ENCODE measurements at places on chromosomes 13 and 19.
A peak's percentile ranks its signal among the peaks of the same experiment; 100 is the strongest.

DNA sequence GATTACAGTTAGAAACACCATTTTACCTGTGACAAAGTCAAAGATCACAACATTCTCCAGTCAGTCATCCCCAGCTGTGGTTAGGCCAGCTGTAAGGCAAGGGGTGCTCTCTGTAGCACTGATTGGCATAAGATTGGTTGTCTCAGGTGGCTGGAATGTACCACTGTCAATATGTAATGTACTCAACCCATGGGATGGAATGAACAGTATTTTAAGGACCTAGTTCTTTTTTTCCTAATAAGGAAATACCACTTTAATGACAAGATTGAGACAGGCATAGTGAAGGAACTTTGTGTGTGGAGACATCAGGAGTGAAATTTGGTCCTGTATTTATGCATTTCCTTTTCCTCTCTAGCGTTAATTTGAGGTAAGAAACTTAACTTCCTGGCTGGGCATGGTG lies 310.7 kb downstream of the ITGBL1 start:
- DNase-seq = no peak

DNA sequence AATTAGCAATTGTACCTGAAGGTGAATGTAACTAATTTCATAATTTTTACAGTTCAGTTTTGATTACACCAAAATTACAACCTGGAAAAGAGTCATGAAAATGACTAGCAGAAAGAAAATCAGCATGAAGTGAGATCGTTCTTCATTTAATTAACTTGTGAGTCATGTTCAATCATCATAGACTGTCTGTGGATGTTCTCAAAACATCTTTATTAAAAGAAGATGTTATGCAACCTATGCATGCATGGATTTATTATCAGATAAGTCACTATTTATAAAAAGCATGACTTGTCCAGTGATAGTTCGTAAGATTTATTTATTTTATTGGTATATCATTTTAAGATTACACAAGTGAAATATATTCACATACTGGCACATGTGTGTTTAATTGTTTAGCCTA lies 245.9 kb downstream of the ITGBL1 start:
- DNase-seq = no peak

DNA sequence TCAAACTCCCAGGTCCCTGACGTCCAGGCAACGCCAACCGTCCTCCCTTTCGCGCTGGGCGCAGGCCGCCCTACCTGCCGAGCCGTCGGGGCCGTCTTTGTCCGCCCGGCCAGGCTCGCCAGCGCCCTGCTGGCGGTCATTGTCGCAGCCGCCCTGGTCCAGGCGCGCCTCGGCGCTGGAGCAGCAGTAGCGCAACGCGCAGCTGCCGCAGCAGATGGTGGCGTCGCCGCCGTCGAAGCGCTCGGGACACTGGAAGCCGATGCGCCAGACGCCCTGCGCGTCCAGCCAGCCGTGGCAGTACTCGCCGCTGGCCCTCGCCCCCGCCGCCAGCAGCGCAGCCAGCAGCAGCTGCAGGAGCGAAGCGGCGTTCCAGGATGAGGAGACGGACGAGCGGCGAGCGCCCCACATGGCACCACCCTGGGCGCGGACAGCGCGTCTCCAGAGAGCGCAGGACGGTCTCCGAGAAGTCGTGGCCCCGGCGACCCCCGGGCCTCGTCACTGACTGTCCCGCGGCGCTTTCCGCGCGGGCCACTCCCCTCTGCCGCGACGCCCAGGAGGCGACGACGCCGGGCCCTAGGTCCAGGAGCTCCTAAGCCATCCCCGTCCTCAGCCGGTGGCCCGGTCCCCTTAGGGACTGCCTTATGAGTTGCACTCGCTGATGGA lies 1.1 kb downstream of the SHISA2 start:
- DNase-seq = no peak

DNA sequence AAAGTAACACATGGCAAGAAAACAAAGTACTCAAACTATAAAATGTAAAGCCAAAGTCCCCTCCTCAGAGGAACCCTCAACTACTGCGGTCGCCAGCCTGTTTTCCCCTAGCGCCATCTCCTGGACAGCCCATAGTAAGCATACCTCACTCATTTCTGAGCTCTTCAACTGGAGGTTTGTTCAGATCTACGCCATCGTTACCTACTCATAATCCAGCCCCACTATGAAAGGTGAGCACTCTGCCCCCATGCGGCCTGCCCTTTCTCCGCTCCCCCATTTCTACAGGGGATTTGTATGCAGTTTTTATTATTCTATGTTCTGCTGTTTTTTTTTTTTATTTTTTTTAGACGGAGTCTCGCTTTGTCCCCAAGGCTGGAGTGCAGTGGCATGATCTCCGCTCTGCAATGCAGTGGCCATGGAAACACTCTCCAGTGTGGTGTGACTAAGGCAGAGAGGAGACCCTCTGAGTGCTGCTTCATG lies 26.2 kb downstream of the OPA3 start:
- DNase-seq = no peak

- no peak for DNase-seq
These were observed 276.7 kb downstream of the SLC7A1 start for GRCh38 chr13:29318741-29319140.

DNA sequence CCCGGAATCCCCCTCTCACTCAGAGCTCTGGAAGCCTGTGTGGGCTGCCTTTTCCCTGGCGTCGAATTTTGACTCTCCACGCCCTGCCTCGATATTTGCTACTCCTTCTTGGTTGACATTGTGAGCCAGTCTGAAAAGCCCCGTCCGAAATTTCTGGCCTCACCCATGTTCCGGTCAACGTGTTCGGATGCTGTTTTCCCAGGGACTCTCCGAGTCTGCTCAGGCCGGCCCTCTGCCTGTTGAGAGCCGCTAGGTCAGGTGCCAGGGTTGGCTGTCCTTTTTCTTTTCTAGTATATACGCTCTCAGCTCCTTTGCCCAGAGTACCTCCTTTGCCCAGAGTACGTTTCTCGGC lies 6.8 kb upstream of the DGKH start:
- DNase-seq = no peak

DNA sequence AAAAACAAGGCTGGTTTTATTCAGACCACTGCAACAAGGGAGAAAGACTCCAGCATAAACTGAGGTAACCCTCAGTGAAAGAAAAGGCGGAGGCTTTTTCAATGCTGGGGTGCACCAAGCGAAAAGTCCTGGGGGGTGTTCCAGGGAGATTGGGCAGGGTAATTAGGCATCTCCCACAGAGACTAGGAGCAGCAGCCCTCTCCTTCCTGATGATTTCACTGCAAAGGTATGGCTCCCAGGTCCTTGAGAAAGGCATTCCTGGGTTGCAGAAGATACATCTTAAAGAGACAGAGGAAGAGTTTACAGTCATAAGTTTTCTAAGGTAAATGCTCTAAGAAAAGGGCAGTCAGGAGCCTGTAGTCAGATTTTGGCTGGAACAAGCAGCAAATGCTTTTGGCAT lies 412.0 kb downstream of the FOXO1 start:
- DNase-seq = no peak

DNA sequence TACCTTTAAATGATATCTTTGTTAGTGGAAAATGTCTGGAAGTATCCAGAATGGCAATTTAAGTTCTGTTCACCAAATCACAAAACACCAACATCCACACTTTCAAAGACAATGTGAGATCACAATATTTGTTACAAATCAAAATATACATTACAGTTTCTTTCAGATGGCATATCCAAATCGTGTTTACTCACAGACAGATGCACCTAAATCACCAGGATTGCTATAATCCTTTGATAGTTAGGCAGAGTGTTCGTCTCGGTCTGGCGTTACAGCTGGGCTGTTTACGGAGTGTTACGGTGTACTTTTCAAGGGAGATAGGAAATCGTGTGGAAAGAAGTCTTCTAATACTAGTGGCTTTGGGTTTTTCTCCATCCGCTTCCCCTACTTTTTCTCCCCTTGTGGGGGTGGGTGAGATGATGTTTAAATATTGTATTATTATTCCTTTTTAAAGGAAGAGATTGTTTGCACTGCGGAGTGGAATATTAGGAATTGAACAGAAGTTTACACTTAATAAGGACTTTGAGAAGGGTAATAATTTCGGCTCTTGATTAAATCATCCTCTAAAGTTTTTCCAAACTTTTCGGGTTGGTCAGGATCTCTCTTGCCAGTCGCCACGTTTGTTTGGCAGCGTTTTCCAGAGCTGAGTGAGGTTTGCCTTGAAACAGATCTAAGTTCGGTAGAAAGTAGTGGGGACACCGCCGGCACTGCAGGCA lies 1.8 kb downstream of the MAB21L1 start:
- DNase-seq = no peak

- DNase-seq = no peak
These were observed 101.7 kb upstream of the SOX21 start for GRCh38 chr13:94813920-94814475.

DNA sequence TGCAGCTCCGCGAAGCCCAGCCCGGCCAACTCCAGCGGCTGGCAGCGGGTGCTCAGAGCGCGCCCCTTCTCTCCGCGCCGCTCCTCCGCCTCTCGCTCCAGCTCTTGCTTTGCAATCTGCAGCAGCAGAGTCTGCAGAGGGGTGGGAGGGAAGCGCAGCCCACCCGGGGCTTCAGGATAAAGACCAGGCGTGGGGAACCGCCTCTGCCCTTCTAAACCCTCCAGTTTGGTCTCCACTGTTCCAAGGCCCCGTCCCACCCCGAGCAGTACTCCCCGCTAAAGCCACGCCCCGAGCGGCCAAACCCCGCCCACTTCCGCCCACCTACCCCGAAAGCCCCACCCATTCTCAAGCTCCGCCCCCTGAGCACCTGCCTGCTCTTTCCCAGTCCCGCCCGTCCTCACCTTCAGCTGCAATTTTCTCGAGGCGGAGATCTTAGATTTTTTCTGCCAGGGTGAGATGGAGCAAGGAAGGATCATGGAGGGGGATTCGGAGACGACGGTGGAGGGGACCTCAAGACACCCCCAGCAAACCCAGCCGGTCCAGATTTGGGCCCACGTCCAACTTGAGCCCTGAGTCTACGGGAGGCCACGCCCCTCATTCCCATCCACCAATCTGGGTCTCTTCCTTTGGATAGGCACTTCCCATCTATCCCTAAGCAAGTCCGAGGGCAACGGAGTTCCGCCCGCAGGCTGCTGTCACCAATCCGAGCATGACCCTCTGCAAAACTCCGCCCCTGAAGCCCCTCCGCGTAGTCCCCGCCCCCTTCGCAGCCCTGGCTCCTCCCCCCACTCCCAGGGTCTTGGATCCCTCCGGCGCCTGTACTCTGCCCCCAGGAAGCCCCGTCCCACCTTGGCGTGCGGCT lies 1.1 kb downstream of the TNNI3 start:
- DNase-seq = no peak

DNA sequence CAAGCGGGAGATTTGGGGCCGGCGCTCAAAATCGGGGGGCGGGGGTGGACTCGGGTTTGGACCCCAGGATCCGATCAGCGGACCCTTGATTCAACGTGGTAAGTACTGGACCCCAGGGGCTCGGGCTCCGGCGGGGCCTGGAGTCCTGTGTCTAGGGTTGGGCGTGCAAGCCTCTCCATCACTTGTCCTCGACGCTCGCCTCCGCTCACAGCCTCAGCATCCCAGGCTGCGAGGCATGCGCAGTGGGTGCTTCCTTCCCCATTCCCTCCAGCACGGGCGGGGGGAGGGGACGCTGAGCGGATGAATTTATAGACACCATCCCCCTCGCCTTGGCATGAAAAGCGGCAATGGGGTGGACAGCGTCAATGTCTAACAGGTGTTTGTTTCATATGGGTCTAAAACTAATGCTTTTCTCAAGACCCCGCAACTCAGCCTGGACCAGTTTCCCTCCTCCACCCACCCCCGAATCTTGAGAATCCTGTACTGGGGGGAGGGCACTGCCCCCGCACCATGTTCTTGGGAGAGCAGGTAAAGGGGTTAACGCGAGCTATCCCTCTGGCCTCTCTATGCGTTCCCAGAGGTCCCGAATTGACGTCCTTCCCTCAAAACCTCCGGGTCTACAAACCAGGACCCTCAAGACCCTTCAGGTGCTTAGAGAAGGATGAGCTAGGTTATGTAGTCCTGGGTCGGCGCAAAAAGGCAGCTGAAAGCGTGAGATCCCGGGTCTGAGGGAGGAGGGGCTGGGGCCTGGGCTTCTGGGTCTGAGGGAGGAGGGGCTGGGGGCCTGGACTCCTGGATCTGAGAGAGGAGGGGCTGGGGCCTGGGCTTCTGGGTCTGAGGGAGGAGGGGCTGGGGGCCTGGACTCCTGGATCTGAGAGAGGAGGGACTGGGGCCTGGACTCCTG lies 579 bp downstream of the CPT1C start:
- DNase-seq = peak; percentile 34

DNA sequence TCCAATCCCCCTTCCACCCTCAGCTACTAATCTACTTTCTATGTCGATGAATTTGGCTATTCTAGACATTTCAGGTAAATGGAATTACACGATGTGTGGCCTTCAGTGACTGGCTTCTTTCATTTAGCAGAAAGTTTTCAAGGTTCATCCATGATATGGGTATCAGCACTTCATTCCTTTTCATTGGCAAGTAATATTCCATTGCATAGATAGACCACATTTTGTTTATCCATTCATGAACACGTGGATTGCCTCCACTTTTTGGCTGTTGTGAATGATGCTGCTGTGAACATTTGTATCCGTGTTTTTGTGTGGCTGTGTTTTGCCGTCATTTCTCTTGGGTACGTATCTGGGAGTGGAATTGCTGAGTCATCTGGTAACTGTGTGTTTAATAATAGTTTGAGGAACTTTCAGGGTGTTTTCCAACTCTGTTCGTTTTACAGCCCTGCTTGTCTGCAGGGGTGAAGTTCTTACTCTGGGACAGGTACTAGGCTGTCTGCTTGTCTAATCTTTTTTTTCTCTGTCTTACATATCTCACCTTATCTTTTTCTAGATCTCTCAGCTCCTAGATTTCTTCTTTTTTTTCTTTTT lies 32.5 kb downstream of the MARK4 start:
- no peak for DNase-seq

DNA sequence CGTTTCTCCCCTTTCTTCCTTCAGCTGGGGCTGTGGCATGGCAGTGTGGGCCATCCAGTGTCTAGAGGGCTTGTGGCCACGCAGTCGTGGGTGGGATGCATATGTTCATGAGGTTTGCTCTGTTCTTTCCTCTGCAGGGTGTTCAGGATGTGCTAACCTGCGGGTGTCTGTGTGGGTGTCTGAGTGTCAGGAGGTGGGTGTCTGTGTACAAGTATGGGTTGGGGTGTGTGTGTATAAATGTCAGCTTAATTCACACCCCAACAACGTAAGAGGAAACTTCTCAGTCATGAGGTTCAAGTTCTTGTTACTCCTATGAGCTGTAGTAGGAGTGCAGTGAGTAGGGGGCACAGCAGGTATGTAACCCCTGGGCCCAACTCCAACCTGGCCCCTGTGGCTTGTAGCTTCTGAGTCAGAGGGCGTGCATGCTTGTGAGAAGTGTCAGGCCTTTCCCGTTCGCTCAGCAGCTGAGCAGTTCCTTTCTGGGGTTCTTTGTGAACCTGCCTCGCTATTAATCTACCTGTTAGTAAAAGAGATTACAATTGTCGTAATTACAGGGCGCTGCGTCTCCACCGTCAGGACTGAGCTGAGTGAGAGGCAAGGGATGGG lies 49.1 kb downstream of the NFIX start:
- no peak for DNase-seq

DNA sequence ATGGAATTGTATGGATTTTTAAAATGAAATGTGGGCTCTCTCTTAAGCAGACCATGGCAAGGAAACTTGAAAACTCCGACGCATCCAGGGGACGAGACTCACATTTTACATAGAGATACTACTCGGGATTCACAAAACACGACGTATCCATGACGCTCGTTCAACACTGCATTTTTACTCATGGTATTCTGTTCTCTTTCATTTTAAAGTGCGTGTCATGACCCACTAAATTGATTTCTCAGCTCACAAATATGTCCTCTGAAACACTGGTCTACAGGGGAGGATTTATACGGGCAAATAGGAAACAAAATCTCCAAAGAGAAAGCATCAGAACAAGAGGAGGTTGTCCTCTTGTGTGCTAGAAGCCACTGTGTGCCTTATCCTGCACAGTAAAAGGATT lies 523.5 kb downstream of the MYO16 start:
- no peak for DNase-seq

- DNase-seq = no peak
These were observed 71.8 kb downstream of the STARD13 start for GRCh38 chr13:33213797-33214196.

All from skin of body (tissue), 3 donors.